Uterus (tissue), 4 donors: ENCODE measurements at places on chromosomes 4 and X. TPM values are rescaled to one million over a fixed set of nuclear protein-coding genes. Genes with fewer than 3 reads are reported as not detected.

- DNase-seq = no peak
- no peaks in the 10 kb centered on the region for H3K4me1 ChIP-seq
- no peaks in the 10 kb centered on the region for H3K36me3 ChIP-seq
- H3K27me3 ChIP-seq = no peaks in the 10 kb centered on the region
- no peak overlapping the region for H3K27ac ChIP-seq
These were observed 337.1 kb upstream of the CTSO start for GRCh38 chr4:156290811-156291210.

- no peak overlapping the region for H3K27ac ChIP-seq
- H3K4me1 ChIP-seq = no peaks in the 10 kb centered on the region
- no peaks in the 10 kb centered on the region for H3K27me3 ChIP-seq
- no peak for DNase-seq
These were observed 141.6 kb upstream of the AADAT start for GRCh38 chr4:170231377-170231776.

- DNase-seq = no peak
- H3K4me1 ChIP-seq = no peaks in the 10 kb centered on the region
- H3K36me3 ChIP-seq = no peaks in the 10 kb centered on the region
- no peak overlapping the region for H3K4me3 ChIP-seq
- no peak overlapping the region for H3K27ac ChIP-seq
These were observed 10.7 kb downstream of the TIFA start for GRCh38 chr4:112274959-112275358.

- no peaks in the 10 kb centered on the region for H3K27me3 ChIP-seq
- H3K4me3 ChIP-seq = no peak overlapping the region
- H3K27ac ChIP-seq = peak overlapping the region; percentile 33
- H3K4me1 ChIP-seq = no peaks in the 10 kb centered on the region
These were observed 140.8 kb upstream of the EDNRA start for GRCh38 chr4:147340111-147340510.

DNA sequence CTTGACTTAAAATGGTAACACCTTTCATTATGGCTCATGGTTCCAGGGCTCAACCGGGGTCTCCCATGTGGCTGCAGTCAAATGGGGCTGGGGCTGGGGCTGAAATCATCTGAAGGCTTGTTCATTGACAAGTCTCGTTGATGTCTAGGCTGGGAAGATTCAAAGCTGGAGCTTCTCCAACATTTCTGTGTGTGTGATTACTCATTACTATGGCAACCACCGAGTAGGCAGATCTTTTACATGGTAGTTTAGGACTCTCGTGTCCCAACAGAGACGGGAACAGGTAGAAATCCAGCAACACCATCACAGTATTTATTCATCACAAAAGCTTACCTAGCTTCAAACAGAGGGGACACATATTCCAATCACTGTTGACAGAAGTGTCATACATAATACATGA, 7.8 kb downstream of the YTHDC1 start:
- H3K27me3 ChIP-seq = no peaks in the 10 kb centered on the region
- no peaks in the 10 kb centered on the region for H3K36me3 ChIP-seq
- H3K27ac ChIP-seq = no peak overlapping the region
- DNase-seq = no peak
- H3K4me1 ChIP-seq = peaks cover 14% of the 10 kb centered on the region

GRCh38 chrX:9522378-9523155, 57.7 kb downstream of the TBL1X start:
- no peaks in the 10 kb centered on the region for H3K36me3 ChIP-seq
- no peak overlapping the region for H3K27ac ChIP-seq
- no peak overlapping the region for H3K4me3 ChIP-seq
- DNase-seq = no peak
- no peaks in the 10 kb centered on the region for H3K4me1 ChIP-seq

DNA sequence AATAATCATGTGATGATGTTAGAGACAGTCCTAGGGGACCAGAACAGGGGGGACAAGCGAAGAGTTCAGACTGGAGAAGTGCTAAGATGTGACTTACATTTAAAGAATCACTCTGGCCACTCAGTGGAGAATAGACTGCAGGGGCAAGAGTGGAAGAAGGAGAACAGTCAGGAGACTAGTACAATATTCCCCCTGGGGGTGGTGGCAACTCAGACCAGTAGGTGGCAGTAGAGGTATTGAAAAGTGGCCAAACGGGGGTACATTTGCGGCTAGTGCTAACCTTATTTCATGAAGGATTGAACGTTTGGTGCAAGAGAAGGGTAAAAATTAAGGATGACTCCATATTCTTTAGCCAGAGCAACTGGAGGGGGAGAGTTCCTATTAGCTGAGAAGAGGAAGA, 2.7 kb upstream of the BMX start:
- no peaks in the 10 kb centered on the region for H3K4me1 ChIP-seq

DNA sequence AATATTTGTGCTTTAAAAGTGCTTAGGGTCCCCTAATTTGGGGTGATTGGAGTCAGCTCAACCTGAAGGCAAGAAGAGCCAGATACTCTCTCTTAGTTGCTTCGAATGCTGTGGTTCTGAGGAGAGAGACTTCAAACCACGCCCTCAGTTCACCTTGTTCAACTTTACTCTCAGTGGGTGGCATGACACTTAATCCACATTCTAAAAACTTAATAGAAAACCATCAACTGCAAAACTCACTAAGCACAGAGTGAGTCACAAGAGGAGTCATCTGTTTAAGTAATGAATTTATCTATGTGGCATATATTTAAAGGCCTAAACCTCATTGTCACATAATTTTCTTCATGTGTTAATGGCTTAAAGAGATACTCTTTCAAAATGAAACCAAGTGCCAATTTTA, 99.5 kb upstream of the SLC4A4 start:
- no peak overlapping the region for H3K4me3 ChIP-seq
- no peaks in the 10 kb centered on the region for H3K27me3 ChIP-seq
- no peak overlapping the region for H3K27ac ChIP-seq
- H3K36me3 ChIP-seq = no peaks in the 10 kb centered on the region
- no peak for DNase-seq

The KLHL4 gene
- total RNA-seq = 1.5 TPM

The TECRL gene
- total RNA-seq = not detected

The UGT2B11 gene
- 0.21 TPM for total RNA-seq

The C4orf17 gene
- total RNA-seq = not detected

The PAGE2 gene
- total RNA-seq = not detected

The HTN3 gene
- total RNA-seq = not detected

The TDO2 gene
- total RNA-seq = not detected

The TENM3 gene
- 61.5 TPM for total RNA-seq
